ENCODE measurements at places on chromosomes 7 and 10. TPM values are rescaled to one million over a fixed set of nuclear protein-coding genes. Genes with fewer than 3 reads are reported as not detected.

- peaks cover 13% of the 10 kb centered on the region for H3K4me1 ChIP-seq
- peak overlapping the region; percentile 94 for H3K4me3 ChIP-seq
- H3K27ac ChIP-seq: no peak overlapping the region
- peaks cover 15% of the 10 kb centered on the region for H3K36me3 ChIP-seq
- H3K27me3 ChIP-seq: 0 out of 2 replicates have a peak, but pooled peaks cover 2% of the 10 kb centered on the region
Measured at GRCh38 chr7:39567294-39567693, 1.1 kb downstream of the YAE1 start.

- no peak for DNase-seq
- no peaks in the 10 kb centered on the region for H3K36me3 ChIP-seq
- peaks cover 12% of the 10 kb centered on the region for H3K4me1 ChIP-seq
- no peak overlapping the region for H3K4me3 ChIP-seq
- H3K27ac ChIP-seq: no peak overlapping the region
Measured at GRCh38 chr7:43296306-43296705, 183.9 kb downstream of the HECW1 start.

SLC13A4 gene
- not detected for total RNA-seq

SUN3 gene
- total RNA-seq: not detected
